ENCODE measurements at places on chromosomes 1 and 21.

DNA sequence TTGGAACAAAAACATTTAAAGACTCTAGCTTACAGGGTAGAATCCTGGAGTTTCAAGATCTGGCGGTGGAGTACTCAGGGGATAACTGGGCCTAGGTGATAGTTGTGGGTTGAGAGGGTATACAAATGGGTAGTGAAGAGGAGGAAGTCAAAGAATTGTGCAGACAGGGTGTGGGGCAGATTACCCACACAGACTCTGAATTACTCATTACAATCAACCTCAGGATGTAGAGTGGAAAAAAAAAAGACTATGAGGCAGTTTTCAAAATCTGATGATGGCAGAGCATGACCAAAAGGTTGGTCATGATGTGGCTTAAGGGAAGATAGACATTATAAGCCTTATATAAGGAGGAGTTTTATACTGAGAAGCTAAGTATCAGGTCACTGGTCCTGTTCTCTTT lies 44.1 kb upstream of the GLIS1 start:
- peak; percentile 21 for DNase-seq

GRCh38 chr1:153598309-153599172 lies 14.4 kb downstream of the S100A16 start:
- DNase-seq, result peak; percentile 37

DNA sequence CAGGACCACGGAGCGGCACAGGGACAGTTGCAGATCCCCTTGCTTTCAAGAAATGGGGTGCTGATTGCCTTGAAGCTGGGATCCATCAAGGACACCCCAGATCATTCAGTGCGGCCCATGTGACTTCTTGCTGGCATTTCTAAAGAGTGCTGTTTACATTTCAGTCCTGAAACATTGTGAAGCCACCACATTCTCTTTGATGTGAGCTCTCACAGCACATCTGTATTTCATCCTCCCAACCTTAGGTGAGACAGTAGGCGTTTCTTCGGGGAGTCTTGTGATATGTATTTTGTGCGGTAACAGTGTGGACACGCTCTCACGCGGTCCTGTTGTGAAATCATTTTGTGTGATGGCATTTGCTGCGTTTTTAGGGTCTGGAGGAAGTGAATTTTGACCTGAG lies 57.2 kb downstream of the CACHD1 start:
- DNase-seq, result no peak

- no peak for DNase-seq
Measured at GRCh38 chr21:35780983-35781382, 279.3 kb downstream of the SETD4 start.

- DNase-seq, result no peak
Measured at GRCh38 chr1:168092566-168093355, 44.0 kb downstream of the GPR161 start.

Data from activated T-cell treated with anti-CD3 and anti-CD28 coated beads, Interleukin-2, amount 50 U/mL, for 48 hours (primary cell).